Left ventricle myocardium superior (tissue), 1 donor: ENCODE measurements at places on chromosomes 2 and 18. TPM values are rescaled to one million over a fixed set of nuclear protein-coding genes. Genes with fewer than 3 reads are reported as not detected.

- no peak for DNase-seq
Observed at GRCh38 chr2:230758566-230759480, 46.2 kb downstream of the CAB39 start.

DNA sequence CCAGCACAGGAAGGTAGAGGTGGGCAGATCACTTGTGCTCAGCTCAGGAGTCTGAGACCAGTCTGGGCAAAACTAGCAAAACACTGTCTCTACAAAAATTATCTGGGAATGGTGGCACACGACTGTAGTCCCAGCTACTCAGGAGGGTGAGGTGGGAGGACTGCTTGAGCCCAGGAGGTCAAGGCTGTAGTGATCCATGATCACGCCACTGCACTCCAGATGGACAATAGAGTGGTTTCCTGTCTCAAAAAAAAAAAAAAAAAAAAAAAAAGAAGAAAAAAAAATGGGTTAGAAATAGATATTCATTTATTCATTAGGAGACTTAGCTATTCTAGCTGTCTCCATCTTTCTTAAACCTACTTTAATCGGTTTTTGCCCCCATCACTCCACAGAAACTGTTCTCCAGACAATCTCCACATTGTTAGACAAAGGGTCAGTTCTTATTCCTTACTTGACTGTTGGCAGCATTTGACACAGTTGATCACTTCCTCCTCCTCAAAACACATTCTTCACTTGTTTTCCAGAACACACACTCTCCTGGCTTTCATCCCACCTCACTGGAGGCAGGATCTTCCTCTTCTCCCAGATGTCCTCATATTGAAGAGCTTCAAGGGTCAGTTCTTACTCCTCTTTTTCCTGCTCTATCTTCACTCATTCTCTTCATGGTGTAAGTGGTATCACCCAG, 103.1 kb downstream of the DTNB start:
- DNase-seq, result no peak

- no peak for DNase-seq
Observed at GRCh38 chr2:150325656-150326314, 161.7 kb downstream of the RND3 start.

GRCh38 chr2:89850481-89850880, 1159.0 kb downstream of the RPIA start:
- no peak for DNase-seq

- DNase-seq, result peak; percentile 16
Observed at GRCh38 chr2:72980535-72981217, 63.4 kb downstream of the EMX1 start.

GRCh38 chr2:207149249-207150213, 16.2 kb downstream of the KLF7 start:
- peak; percentile 60 for DNase-seq

The L3MBTL4 gene
- 0.89 TPM for total RNA-seq

DNA sequence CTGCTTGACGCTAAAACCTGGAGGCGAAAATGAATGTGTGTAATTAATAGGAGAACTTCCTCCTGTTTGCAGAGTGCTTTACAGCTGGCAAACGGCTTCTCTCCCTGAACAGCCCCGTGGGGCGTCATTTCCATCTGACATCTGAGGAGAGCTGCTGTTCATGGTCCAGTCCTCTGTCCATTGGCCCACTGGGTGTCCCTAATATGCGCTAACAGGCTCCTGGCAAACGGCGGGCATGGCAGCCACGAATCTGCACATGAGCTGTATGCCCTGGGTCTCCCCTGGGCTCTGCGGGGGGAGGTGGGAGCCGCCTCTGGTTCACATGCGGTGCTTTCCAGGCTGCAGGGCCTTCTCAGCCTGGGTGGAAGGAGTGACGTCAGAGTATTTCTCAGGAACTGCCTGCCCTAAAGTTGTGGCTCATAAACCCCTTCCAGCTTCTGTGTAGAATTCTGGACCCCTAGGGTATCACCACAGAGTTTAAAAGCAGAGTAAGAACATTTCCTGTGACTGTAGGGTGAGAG, 73.2 kb downstream of the LRRFIP1 start:
- peak; percentile 84 for DNase-seq

The BMP10 gene
- 0.25 TPM for total RNA-seq

DNA sequence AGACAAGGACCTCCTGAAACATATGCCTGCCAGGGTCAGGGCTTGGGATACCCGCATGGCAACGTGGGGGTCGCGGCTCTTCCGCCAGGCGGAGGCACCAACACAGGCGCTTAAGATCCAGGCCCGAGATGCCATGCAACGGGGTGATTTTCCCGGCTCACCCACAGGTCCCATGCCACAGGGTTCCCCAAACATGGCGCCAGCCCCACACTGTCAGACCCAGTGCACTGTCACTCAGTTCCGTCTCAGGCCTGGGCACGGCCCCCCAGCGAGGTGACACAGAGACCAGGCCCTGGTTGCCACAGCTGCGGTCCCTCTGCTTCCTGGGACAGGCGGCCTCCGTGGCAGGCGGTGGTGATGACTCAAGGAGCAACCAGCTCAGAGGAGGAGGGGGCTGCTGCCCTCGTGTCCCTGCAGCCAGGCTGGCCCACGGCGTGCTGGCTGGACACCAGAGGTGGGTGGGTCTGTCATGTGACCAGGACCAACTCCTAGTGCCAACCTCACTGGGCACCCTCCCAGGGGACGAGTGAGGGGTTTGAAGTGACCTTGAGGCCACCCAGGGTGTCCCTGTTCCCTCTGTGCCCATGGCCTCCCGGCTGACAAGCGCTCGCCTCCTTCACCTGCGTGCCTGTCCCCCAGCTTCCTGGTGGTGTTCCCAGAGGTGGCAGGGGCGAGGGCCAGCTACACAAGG, 4.9 kb downstream of the PDCD1 start:
- DNase-seq, result peak; percentile 50

GRCh38 chr2:154720651-154721050, 22.2 kb downstream of the KCNJ3 start:
- DNase-seq, result no peak

The IL1R1 gene
- 20.9 TPM for total RNA-seq

- DNase-seq, result peak; percentile 62
Observed at GRCh38 chr18:49858309-49859020, 45.1 kb upstream of the ACAA2 start.

The NXPH2 gene
- total RNA-seq, result not detected

The ACTG2 gene
- total RNA-seq, result 0.32 TPM

The SPC25 gene
- total RNA-seq, result 0.55 TPM

GRCh38 chr2:164887434-164888144, 46.0 kb upstream of the COBLL1 start:
- no peak for DNase-seq

DNA sequence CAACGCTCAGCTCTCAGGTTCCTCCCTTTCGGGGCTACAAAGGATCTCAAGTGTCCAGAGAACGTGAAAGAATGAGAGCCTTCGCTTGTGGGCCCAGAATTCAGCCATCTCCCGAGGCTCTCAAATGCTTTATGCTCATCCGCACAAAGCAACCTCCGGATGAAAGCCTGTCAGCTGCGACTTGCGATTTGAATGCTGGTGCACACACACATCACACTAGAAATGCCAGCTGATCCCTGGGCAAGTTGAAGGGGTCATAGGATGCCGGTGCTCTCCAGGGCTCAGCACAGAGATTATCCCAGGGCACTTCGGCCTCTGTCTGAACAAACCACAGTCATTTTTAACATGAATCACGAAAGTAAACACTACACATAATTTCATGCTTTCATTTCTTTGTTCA, 141.8 kb upstream of the MYT1L start:
- no peak for DNase-seq

GRCh38 chr2:238785528-238785860, 62.4 kb upstream of the TWIST2 start:
- DNase-seq, result no peak

DNA sequence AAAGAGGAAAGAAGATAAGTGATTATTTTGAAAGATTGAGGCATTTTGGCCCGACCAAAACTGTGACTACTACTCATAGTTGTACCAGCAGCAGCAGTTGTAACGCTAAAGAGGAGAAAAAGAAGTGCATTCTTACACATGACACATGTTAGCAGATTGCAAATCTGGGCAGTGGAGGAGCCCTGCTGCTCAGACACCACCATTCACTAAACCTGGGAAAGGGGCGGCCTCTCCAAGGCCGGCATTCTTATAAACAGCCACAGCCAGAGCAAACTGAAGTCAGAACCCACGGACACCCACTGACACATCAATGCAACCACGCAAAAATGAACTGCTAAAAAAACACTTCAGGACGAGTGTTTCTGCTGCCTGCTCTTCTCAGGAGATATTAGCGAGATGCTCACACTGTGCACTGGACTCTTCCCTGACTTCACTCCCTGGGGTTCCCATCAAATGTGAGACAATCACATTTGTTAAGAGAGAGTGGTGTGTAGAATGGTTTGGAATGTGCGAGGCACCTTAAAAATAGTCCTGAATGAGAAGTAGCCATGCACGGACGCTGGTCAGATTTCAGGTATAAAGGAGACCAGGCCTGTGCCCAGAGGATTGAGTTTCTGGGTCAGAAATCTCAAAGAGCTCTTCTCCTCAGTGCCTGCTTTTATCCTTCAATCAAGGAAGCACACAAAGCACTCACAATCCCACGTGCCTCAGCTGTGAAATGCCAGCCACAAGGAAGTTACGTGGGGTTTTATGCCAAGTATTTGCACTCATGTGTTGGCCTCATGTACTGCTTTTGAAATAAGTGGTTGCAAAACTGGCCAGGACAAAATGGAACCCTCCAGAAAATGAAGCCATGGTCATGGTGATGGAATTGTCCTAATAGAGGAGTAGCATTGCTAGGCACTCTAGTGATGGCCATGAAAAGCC, 83.4 kb downstream of the MTCL1 start:
- no peak for DNase-seq

DNA sequence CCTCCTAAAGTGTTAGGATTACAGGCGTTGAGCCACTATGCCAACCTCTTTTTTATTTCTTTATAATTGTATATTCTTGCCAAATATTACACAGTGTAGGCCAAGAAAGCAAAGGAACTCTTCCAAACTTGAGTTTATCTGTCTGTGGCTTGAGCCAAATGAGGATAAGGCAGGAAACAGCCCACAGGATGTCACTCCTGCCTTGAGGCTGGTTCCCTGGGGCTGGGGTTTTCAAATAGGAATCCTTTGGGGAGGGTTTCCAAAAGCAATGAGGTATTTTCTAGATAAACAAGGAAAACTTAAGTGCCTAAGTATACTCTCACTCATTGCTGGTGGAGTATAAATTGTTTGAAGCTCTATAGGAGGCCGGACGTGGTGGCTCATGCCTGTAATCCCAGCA, 56.4 kb downstream of the ADCY3 start:
- no peak for DNase-seq
